ENCODE measurements at places on chromosomes 1 and 21.

DNA sequence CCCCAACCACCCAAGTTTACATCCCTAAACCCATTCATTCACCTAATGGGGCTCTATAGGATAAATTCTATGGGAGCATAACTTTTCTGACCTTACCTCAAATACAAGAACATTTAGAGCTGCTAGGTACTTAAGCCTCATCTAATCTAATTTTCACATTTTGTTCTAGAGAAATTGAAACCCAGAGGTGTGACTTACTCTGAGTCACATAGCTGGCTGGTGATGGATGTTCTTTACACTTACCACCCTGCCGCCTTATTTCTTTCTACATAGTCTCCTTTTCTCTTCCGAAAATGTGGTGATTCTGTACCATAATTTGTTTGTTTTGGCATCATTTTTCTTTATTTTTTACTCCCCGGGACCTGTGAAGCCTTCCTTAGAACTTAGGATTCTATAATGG, 20.3 kb downstream of the TIPRL start:
- no peak for DNase-seq

GRCh38 chr1:9293533-9294404, 1.1 kb downstream of the SPSB1 start:
- DNase-seq = no peak

GRCh38 chr1:191043066-191043465, 565.4 kb upstream of the BRINP3 start:
- no peak for DNase-seq

DNA sequence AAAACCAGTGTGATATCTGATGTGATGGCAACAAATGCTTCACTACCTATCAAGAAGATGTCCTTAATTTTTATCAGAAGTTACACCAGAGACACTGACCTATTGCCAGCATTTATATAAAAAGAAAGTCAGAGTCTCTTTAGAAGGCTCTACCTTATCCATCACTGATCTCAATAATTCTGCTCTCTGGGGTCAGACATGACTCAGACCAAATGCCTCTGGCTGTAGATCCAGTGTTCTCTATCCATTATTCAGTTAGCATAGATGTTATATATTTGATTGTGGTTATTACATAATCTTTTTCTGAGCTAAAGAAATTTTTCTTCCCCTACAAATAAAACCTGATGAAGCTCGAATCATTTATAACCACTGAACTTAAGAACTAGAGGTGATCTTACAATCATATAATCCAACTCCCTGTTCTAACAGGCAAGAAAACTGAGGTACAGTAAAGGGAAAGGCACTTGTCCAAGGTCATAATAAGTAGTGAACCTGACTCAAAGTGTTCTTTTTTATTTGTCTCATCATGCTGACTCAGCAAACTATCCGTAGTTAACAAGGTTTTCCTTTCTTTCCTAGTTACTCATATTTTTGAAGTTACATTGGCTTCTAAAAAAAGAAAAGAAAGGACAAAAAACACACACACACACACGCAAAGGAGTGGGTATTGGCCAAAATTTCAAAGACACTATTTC, 43.6 kb upstream of the ESRRG start:
- no peak for DNase-seq

- DNase-seq = no peak
Observed at GRCh38 chr1:12087797-12088314, 24.8 kb downstream of the TNFRSF8 start.

DNA sequence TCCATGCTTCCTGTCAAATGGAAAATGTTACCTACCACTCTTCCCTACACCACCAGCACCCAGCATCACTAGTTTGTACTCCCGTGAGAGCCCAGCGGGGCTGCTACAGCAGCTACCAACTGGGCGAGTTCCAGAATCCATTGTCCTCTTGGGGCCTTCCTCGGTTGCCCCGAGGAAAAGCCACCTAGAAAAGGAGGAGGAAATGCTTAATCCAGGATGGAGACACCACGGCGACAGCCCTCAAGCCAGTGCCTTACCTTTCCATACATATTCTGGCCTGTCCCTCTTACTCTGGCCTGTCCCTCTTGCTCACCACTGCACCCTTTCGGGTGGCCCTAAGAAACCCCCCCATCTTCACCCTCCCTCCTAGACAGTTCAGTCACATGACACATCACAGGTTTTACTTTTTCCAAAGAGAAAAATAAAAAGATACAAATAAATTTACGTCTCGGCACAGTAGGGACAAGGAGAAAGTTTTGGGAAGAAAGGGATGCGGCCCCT, 478 bp downstream of the RIT1 start:
- no peak for DNase-seq

- no peak for DNase-seq
Observed at GRCh38 chr21:38780879-38781278, 24.9 kb upstream of the ETS2 start.

- no peak for DNase-seq
Observed at GRCh38 chr1:2259668-2260402, 31.7 kb downstream of the SKI start.

DNA sequence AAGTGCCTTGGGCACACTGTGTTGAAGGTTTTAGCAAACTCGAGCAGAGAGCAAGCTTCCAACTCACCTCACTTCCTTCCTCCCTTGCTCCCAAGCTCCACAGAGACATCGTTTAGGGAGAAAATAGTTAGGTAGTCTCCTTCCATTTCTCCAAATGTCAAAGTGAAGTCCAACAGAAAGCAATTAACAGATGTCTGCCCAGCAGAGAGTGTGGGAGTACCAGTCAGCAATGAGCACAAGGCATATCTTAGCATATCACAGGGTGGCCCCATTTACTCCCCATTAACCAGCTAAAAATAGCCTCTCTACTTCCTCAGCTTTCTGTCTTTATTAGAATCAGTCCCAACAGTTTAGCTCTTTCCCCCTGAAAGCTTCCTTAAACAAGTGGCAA, 334.2 kb upstream of the CAMK1G start:
- DNase-seq = no peak

DNA sequence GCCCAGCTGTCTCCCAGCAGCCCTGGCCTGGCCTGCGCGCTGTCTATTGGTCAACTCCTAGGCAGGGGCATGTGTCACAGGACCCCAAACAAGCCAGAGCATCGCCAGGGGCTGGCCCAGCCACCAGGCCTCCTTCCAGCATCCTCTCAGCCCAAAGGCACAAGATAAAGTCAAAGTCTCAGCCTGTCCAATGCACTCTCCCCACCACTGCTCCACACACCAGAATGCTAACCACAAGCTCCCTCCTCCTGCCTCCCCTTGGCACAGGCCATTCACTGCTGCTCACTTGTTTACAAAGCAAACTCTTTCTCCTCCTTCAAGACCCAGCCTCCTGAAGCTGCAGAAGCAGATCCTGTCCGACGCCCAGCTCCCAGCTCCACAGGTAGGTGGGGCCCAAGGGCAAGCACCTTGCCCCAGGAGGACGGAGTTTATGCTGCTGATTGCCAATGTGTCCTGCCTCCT, 133.4 kb downstream of the DMRTB1 start:
- DNase-seq = no peak

- no peak for DNase-seq
Observed at GRCh38 chr1:204664384-204664651, 21.2 kb downstream of the LRRN2 start.

DNA sequence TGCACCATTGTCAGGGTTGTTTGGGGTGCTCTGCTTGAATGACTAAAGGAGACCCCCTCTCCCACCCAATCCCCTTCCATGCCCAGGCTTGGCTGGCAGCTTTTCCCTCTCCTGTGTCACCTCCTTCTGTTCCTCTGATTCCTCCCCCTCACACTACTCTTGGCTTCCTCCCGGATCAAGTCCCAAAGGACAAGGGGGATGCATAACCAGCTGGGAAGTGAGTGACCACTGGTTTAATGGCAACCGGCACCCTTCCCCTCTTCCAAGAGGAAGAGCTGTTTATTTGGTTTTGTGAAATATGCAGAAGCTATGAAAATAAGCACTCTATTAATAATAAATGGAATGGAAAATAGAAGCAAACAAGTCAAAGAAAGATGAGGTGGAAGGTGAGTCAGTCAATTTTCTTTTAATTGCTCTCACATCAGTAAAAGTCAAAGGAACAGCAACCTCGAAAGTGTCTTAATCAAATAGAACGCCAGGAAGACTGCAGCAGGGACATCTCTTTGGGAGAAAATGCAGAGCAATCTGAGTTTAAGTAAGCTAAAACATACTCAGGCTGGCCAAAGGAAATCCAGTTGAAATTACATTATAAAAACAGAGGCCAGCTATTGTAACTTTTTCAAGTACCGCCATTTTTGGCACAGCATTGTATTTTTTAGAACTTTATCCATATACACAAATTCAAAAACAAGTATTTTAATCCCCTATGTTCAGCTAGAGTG, 322.5 kb downstream of the SIPA1L2 start:
- DNase-seq = no peak

DNA sequence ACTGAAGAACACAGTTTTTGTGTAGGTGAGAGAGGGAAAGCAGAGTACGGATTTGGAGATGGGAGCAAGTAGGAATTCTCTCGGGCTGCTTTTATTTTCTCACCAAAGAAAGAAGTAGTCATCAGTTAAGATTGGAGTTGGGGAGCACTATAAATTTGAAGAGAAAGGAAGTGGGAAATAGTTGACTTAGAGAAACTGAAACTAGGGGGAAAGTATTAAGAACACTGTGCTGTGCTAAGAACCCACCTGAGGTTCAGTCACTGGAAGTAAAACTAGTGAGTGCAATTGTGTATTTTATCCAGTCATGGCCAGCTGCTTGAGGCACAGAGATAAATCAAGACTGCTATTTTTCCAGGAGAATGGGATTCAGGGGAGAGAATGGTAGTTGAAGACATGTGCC, 37.4 kb downstream of the CLCC1 start:
- no peak for DNase-seq

DNA sequence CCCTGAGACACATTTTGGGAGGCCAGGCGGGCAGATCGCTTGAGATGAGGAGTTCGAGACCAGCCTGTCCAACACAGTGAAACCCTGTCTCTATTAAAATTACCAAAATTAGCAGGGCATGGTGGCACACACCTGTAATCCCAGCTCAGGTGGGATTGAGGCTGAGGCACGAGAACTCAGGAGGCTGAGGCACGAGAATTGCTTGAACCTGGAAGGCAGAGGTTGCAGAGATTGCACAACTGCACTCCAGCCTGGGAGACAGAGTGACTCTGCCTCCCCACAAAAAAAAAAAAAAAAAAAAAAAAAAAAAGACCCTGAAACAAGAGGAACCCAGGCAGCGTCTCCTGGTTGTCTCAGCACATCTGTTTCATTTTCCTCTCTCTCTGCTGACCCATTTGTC, 24.2 kb downstream of the PGM1 start:
- DNase-seq = no peak

DNA sequence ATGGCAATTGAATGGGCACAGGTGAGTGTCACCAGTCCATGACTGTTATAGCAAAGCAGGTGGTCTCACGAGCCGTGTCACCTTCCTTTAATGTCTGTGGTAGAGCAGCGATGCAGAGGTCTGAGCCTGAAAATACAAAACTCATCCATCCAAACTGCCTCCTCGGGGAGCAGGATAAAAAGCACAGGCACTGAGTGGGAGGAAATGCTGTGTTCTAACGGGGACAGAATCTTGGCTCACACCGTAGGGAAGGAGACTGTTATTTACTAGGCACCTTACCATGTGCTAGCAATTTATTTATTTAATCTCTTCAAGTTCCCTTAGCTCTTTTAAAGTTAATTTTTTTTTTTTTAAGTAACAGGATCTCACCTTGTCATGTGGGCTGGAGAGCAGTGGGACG, 1.2 kb downstream of the ASCL5 start:
- no peak for DNase-seq

GRCh38 chr1:165408518-165408917, 36.4 kb downstream of the RXRG start:
- no peak for DNase-seq

- DNase-seq = no peak
Observed at GRCh38 chr1:38814444-38814983, 45.1 kb downstream of the RRAGC start.

All from stimulated activated CD4-positive, alpha-beta T cell treated with anti-CD3 and anti-CD28 coated beads, Interleukin-2, amount 100 ng/mL, for 4 hours (primary cell).